ENCODE measurements at places on chromosomes 2 and 18.

DNA sequence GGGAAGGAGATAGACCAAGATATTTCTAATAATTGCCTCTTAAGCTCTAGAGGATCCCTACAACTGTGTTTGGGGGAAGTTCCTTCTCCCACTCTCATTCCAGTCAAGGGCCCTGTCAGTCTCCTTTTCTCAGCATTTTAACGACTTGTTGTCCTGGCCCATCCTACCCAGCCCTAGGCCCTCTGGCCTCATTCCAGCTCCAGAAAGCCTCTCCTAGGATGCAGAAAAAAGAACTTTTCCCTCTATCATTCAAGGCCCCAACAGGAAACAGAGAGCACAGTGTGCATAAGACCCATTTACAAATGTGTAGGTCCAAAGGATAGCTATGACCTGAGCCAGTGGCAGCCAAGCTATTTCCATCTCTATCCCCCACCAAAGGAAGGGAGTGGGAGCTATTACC is 14.0 kb downstream of the PKDCC start:
- DNase-seq, result no peak

DNA sequence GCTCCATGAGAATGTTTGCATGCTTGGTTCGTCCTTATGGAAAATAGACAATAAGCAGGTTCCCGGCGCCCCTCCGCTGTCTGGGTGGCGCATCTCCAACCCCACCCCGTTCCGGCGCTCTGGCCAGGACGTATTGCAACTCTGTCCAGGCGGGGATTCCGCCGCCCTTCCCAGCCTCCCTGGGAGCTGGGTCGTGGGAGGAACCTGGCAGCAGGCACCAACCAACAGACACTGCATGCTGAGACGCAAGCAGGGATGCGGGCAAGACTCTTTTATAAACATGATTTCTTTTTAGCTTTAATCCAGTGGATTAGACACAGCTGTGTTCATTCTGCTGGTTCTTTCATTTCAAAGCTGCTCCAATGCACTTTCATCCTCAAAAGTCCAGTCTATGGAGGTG is 240.2 kb downstream of the SH3BP4 start:
- no peak for DNase-seq

GRCh38 chr2:237530472-237531433 is 35.6 kb upstream of the PRLH start:
- no peak for DNase-seq

DNA sequence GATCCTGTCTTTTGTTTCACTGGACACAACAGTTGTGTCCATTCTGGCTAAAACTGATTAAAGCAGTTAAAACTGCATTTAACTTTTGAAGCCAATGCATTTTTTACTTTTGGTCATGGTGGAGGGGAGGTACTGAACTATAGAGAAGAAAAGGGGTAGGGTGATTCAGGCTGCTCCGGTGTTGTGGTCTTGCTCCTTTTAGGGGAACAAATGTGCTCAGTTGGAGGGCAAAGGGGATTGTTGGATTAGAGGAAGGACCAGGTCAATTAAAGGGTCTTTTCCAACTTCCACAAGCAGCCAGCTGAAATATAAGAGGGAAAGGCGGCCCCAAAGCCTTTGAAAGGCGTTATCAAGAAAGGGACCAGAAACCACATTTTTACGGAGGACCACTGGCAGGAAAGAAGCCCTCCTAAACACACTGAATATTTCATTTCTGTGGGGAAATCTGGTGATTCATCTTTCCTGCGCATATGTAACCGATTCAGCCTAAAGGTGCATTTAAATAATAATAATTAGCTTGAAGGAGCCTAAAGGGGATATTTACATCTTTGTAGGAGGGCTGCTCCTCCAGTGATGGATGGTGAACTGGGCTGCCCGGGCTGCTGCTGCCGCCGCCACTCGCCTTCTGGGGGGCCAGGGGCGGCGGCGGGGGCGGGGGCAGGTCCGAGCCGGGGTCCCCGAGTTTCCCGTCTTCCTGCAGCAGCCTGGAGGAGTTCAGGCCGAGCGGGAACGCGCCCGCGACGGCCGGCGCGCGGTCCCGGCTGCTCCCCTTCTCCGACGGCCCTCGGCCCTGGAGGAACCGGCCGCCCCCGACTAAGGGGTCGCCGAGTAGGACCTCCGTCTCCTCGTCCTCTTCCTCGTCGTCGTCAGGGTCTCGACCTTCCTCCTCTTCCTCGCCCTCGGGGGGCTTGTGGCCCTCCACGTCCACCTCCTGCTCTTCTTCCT is 5.2 kb downstream of the SKOR2 start:
- DNase-seq, result no peak

DNA sequence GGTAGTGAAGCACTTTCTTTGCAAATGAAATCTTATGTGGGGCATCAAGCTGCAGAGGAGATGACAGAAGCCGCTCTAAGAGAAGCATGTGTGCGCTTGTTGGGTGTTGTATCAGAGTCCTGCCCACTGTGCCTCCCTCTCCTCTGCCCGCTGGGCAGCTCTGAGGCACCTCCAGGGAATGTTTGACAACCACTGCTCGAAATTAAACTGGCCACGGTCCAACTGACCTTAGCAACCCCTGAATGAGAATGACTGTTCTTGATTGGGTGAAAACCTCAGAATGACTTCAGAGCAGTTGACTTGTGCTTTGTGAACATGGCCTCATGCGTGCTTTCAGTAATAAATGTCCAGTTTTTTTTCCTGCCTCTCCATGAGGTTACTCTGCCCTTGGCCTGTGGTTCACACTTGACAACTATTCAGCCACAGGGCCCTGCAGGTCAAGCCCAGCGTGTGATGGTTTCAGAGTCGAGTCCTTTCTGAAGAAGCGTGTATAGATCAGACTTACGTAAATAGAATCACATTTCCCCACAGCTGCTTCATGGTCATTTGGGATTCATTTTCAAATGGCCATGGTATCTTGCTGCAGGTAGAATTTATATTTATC is 94.9 kb downstream of the SLC4A3 start:
- DNase-seq, result no peak
